ENCODE measurements at places on chromosomes 6 and 20.

DNA sequence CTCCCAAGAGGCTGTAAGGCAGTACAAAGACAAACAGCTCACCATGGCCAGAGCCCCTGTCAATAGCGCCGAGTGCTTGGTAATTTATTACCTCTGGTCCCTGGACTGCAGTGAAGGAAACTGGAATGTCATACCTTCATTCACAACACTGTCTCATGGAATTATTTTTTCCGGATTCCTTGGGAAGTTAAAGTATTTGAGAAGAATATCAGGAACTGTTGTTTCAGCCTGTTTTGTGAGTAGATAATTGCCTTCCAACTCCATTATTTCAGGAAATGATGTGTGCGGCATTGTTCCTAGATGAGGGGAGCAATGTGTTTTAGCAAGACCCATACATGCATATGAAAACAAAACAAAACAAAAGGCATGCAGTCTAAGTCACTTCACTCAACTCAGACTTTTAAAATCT lies 64.0 kb downstream of the BLOC1S5 start:
- DNase-seq: no peak

DNA sequence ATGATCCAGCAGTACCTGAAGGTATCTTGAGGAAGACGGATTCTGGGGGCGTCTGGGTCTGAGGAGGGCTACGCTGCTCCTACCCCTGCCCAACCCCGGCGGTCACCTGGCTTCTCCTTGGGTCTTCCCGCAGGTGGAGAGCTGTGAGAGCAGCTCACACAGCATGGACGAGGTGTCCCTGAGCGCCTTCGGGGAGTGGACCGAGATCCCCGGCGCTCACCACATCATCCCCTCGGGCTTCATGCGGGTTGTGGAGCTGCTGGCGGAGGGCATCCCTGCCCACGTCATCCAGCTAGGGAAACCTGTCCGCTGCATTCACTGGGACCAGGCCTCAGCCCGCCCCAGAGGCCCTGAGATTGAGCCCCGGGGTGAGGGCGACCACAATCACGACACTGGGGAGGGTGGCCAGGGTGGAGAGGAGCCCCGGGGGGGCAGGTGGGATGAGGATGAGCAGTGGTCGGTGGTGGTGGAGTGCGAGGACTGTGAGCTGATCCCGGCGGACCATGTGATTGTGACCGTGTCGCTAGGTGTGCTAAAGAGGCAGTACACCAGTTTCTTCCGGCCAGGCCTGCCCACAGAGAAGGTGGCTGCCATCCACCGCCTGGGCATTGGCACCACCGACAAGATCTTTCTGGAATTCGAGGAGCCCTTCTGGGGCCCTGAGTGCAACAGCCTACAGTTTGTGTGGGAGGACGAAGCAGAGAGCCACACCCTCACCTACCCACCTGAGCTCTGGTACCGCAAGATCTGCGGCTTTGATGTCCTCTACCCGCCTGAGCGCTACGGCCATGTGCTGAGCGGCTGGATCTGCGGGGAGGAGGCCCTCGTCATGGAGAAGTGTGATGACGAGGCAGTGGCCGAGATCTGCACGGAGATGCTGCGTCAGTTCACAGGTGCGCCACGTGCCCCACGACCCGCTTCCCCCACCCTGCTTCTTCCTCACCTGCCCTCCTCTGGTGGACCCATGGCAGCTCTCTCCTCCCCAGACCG lies 166.9 kb upstream of the RNF24 start:
- DNase-seq: no peak

- no peak for DNase-seq
Measured at GRCh38 chr20:48261398-48261910, 476.2 kb upstream of the SULF2 start.

DNA sequence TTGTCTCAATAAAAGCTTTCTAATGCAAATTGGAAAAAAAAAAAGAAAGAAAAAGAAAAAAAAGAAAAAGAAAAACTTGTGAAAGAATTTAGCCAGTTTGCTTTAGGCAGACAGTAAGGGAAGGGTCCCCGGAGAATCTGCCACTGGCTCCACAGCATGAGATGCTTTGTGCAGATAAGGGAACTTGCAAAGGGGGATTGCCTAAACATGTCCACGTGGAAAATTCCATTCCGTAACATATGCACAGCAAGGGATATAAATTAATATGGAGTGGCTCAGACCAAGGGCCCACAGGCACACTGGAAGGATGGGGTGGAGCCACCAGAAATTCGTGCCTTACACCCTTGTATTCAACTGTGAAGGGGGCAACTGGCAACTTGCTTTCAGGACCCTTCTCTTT lies 45.4 kb downstream of the MKKS start:
- DNase-seq: no peak

GRCh38 chr20:50588034-50588736 lies 78.0 kb downstream of the PTPN1 start:
- peak; percentile 71 for DNase-seq

GRCh38 chr6:39295611-39296011 lies 18.6 kb downstream of the KCNK17 start:
- no peak for DNase-seq

DNA sequence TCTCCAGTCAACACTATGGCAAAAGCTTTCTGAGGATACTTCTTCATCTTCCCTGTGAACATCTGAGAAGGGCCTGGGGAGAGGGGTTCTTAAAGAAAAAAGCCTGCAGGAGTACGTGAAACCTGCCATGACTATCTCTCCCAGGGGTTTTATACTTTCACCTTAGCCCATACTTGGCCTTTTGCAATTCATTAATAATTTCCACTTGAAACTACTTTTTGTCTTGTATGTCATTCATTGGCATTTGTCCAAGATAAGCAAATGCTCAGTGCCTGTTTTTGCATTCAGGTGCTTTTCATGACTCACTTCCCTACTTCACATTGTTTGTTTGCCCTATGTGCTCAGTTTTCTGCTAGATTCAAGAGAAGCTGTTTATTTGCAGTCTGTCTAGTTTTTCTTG lies 580.3 kb upstream of the GJE1 start:
- DNase-seq: no peak

GRCh38 chr20:19562426-19562825 lies 195.6 kb upstream of the RIN2 start:
- no peak for DNase-seq

GRCh38 chr6:169830876-169831275 lies 79.5 kb downstream of the ERMARD start:
- no peak for DNase-seq

DNA sequence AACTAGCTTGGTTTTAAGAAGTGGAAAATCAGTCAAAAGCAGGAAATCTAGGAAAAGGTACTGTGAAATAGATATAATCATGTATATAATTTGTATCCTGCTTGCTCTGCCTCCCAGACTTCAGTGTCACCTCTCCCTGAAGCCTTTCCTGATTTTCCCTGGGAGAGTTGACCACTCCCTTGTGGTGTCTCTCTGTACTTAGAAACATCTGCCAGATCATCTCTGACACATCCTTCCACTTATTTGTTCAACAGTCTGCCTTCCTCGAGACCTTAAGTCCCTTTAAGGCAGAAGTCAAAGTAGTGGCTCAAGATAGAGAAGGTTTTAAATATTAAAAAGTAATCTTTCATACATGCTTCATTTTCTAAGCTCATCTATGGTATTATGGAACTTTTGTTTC lies 236.5 kb downstream of the CDKAL1 start:
- no peak for DNase-seq

GRCh38 chr20:19760371-19760721 lies 2.3 kb downstream of the RIN2 start:
- no peak for DNase-seq

GRCh38 chr6:99514089-99514488 lies 1.1 kb downstream of the USP45 start:
- no peak for DNase-seq

DNA sequence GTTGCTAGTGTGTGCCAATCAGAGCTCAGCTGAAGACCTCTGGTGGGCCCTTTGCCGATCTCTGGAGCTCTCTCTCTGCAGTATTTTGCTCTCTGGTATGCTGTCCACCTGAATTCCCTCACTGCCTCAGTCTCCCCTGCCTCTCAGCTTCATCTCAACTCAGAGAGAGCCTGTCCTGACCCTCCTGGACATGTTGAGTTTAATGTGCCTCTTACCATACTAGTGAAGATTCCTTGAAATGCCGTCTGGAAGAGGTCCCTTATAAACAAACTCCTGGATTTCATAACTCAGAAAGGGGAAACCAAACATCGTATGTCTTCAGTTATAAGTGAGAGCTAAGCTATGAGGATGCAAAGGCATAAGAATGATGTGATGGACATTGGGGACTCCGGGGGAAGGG lies 231.1 kb upstream of the ZNF217 start:
- no peak for DNase-seq

All from stimulated activated CD4-positive, alpha-beta T cell treated with anti-CD3 and anti-CD28 coated beads, Interleukin-12 subunit alpha, Interleukin-12 subunit beta, amount 100 ng/mL, for 48 hours (primary cell).